ENCODE measurements at places on chromosomes 5 and 9. TPM values are rescaled to one million over a fixed set of nuclear protein-coding genes. Genes with fewer than 3 reads are reported as not detected.

Gene AUH
- total RNA-seq: 10.3 TPM

GRCh38 chr9:126131066-126132010, 195.3 kb upstream of the MVB12B start:
- no peak for DNase-seq

- DNase-seq: no peak
These were observed 31.3 kb upstream of the COL15A1 start for GRCh38 chr9:98912450-98912849.

Gene NRARP
- total RNA-seq: 22.1 TPM

DNA sequence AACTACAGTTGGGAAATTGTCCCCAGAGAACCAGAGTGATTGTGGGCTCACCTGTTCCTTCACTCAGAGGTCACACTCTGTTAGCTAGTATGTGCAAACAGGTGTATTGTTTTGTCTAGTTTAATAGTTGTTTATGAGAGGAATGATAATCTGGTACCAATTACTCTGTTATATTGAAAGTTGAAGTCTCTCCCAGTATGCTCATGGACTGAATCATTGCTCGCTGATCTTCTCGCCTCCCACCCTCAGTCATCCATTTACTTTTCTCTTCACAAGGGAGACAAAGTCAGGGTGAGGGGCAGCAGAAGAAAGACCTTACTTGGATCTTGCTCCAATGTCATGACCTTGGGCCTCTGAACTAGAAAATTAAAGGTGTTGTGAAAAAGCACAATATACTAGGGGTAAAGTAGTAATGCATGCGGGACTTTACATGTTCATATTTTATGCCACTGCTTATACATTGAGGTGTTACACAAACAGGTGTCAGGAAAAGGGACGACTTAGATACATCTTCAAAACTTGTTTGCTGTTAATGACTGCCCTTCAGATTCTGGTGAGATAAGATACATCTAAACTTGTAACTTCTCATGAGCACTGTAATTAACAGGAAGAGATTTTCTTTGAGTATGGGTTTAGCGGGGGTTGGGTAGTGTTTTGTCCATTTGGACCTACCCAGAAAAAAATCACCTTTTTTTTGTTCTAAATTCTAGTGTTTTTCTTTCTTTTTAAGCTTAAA, 36.9 kb downstream of the LNPEP start:
- no peak for DNase-seq

Gene CD274
- 0.67 TPM for total RNA-seq

DNA sequence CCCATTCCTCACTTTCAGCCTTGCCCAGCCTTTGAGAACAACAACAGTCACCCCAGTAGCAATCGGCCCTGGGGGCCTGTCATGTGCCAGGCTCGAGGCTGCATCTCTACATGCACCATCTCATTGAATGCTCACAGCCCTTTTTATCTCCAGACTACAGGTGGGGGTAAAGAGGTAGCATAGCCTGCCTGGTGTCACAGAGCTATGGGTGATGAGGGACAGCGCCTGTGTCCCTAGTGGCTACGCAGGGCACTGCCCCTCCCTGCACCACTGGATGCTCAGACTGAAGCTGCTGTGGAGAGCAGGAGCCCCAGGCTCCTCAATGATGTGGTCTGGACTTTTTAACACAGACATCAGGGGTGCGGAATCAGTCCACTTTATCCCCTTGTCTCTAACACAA, 2.8 kb downstream of the CAMK2A start:
- peak; percentile 79 for DNase-seq

- DNase-seq: peak; percentile 65
These were observed 3.9 kb upstream of the SPINK1 start for GRCh38 chr5:147835386-147835798.

- no peak for DNase-seq
These were observed 157.1 kb downstream of the PBX3 start for GRCh38 chr9:125904155-125904851.

- DNase-seq: no peak
These were observed 88.4 kb downstream of the GALNT10 start for GRCh38 chr5:154278908-154279307.

GRCh38 chr9:115152281-115152820, 34.4 kb upstream of the TNC start:
- DNase-seq: no peak

- DNase-seq: peak; percentile 16
These were observed 56.7 kb downstream of the HRH2 start for GRCh38 chr5:175714479-175715085.

DNA sequence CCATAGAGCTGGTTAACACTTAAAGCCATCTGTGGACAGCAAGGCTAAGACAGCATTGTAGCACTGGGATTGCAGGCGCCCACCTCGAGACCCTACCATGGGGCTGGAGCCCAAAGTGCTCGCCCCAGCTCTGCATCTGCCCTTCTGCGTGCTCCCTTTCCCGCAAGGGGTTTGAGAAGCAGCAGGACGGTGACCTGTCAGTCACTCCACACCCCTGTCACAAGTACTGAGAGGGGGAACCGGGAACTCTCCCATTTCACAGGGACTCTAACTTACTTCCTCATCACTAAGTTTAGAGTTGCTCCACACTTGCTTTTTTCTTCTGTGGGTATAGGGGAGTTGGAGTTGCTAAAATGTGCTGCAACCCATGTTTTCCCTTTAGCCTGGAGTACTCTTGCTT, 273.2 kb downstream of the SMARCA2 start:
- DNase-seq: no peak

- DNase-seq: no peak
These were observed 5.9 kb downstream of the GLDC start for GRCh38 chr9:6639622-6640021.

GRCh38 chr9:137605121-137606004, at the start of gene ARRDC1:
TSS of gene ARRDC1 (plus strand) at chr9:137605686. CDS start at chr9:137605718, 32 bp downstream.
- peak; percentile 95 for DNase-seq

DNA sequence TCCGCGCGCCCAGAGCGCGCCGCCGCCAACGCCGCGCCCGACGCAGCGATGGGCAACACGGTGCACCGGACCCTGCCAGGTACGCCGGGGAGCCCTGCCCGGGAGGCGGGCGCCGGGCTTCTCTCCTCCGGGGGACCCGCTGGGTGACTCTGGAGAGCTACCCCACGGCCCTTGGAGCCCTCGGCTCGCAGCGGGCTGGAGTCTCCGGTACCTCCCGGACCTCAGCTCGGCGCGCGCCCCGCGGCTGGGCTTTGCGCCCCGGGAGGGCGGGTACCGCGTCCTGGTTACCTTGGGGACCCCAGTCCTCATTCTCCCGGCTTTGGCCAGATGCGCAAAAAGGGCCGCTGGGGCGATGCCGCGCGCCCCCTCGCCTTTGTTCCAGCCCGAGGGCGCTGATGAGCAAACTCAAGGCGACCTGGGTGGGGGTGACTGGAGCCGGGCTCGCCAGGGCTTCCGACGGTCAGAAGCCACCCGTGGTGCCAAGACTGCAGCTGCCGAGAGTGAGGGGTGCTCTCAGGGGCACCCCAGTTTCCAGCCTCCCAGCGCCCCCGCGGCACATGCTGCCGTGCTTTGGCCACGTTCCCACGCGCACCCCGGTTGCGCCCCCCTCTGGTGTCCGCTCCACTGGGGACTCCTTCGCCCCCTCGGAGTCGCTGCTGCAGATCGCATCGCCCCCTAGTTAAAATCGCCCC, 442 bp downstream of the NEURL1B start:
- no peak for DNase-seq

Data from Caco-2 (cell line).